ENCODE measurements at places on chromosomes 2 and 18. TPM values are rescaled to one million over a fixed set of nuclear protein-coding genes. Genes with fewer than 3 reads are reported as not detected.

GRCh38 chr2:157831573-157832315 lies 44.4 kb downstream of the ACVR1 start:
- DNase-seq, result no peak

DNA sequence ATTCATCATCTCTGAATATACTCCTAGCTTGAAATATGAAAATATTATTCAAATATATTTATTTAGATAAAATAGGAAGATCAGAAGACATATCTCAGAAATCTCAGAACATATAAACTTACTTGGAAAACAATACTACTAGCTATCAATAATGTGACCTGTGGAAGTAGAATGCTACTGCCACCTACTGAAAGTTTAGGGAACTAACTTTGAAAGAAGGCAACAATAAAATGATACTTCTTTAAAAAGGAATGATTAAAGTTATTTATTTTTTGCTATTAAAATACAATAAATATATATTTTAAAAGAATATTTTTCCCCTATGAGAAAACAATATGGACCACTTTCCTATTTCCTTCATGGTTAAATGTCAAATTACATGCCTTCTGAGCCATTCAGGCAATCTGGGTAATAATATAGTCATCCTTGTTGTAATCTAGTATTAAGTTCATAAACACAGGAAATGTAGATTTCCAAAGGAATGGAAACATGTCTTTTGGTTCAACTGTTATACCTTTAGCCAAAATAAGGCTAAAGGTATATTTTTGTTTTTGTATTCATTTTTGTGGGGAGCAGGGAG lies 26.0 kb downstream of the ACADL start:
- no peak for DNase-seq

- no peak for DNase-seq
Measured at GRCh38 chr2:126494593-126494992, 161.4 kb upstream of the GYPC start.

DNA sequence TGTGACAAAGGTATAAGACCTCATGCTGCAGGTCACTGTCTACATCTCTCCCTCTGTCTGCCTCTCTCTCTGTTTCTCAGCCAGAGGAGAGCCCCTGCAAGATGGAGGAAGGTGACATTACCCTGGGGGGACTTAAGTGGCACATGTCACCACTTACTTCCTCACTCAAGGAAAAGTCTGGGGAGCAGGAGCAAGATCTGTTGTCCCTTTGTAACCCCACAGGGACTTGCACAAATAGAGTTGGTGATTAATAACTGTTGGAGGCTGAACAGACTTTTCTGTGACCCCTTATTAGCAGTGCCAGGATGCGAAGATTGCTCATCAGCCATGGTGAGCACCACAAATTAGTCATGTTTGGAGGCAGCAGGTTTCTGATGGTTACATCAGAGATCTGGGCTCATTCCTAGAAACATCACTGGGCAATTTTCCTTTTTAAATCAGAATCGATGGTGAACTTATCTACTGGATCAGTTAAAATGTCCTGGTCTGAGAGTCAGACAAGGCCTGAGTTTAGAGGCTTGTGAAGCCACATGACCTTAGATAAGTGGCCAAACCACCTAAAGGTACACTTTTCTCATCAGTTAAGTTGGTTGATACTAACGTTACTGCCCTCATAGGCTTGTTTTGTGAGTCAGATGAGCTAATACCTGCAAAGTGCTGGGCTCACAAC lies 81.2 kb upstream of the LTBP1 start:
- DNase-seq, result no peak

DNA sequence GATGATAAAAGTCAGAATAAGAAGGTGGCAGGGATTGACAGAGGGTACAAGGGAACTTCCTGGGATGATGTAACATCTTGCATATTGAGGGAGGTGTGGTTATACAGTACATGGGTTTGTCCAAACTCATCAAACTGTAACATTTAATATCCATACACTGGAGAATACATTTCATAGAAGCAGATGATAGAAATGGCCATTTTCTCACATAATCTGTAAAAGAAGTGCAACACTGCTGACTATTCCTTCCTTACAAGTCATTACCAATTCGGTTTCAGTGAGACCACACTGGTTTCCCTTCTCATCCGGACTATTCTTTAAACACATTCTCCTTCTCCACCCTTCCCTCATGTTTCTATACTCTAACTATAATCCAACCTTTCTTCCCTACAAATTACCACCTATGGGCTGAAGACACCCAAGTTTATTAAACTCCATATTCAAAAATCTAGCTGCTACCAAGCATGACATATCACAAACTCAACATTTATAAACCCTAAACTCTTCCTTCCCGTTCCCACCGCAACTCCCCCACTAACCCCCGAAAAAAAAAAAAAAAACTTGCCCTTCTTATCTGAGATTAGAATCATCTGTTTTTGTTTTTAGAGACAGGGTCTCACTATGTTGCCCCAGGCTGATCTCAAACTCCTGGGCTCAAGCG lies 1.6 kb downstream of the COX7A2L start:
- DNase-seq, result no peak

DNA sequence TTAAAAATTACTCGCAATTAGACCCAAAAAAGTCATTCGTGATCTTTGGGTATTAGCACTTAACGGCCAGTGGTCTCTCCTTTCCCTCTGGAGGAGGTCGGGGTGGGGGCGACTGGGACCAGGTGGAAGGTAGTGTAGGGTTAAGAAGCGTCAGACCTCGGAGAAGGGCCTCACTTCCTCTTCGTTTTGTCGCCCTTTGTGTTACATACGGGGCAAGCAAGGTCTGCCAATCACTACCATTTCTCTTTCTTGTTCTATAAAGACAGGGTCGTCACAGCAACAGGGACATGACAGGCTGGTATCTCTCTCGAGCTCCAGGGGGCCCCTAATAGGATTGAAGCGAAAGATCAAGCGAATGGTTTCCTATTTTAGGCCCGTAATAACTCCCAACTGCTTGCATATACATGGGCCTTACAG lies 136.6 kb downstream of the INSIG2 start:
- DNase-seq, result no peak

DNA sequence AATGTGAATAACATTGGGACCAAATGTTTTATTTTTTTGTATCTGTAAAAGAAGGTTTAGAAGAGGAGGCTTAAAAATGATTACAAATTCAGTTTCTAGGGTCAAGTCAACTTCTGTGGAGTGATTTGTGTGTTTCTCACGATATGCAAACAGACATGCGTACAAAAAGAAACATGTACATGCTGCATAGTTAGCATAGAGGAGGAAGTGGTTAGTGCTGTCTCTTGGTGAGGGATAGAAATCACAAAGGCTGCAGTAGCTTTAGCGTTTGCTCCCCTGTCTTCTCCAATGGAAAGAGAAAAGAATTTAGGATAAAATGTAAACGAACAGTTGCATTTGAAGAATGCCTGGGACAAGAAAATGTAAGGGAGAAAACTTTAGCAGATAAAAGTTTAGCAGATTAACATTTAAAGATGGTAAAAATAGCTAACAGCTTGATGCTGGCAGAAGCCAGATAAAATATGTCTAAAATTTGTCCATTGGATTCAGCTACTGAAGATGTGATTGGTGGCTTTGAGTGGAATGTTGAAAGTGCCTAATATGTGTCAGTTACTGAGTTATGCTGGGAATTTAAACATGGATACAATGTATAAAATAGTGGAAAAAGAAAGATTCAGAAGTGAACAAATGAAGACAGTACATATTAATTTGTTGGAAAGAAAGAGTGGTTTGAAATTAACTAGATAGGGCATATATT lies 44.9 kb downstream of the MALT1 start:
- DNase-seq, result no peak

GRCh38 chr2:182915369-182916326 lies 49.2 kb upstream of the FRZB start:
- no peak for DNase-seq

DNA sequence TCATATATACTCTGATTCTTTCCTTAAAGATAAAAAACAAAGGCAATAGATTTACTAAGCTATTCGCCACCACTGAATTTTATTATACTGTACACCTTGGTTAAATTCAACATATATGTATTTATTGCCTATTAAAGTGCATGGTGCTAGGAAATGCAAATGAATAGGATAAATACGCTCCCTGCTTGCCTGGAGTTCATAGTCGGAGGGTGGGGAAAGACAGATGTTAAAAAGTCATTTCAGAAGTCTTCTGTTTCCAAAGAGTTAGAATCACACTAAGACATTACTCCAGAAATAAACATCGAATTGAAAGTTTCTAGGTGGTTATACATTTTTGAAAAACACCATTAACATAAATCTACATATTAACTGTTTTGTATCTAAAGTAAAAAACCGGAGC lies 19.8 kb downstream of the C1D start:
- no peak for DNase-seq

DNA sequence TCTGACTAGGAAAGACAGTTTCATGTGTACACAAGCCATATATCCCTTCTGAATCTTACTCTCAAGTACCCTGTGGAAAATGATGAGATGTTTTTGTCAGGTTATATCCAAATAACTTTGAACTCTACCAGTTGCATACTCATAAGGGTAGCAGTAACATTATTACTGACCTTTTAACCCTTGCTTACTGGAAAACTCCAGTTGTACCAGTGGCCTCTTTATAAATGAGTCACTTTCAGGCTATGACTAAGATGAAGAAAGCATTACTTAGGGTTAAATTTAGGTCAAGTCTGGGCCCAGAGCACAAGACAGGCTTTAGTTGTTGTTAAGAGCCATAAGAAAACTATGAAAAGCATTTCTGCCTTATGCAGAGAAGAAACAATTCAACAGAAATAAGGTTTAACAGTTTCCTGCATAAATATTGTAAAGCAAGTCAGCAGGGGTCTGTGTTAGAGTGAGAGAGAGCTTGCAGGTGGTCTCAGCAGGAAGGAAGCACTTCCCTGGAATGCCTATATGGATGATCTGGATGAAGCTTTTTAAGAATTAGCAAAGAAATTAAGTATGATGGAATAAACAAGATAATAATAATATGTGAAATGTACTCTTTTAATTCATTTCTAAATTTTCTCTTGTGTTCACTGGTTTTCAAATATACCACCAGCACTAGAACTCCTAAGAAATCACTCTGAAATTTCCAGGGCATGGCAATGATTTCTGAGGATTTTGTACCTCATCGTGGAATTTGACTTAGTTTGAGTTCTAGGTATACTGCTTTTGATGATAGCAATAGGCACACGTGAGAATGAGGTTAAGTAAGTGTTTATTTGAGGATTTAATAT lies 126.6 kb downstream of the UBE2E3 start:
- DNase-seq, result no peak

GRCh38 chr2:26013668-26014067 lies 20.2 kb upstream of the RAB10 start:
- DNase-seq, result no peak

- no peak for DNase-seq
Measured at GRCh38 chr2:203583701-203584100, 48.6 kb upstream of the RAPH1 start.

GRCh38 chr18:22015156-22015555 lies 154.2 kb upstream of the GATA6 start:
- no peak for DNase-seq

- no peak for DNase-seq
Measured at GRCh38 chr2:223918671-223919134, 26.4 kb downstream of the WDFY1 start.

- DNase-seq, result no peak
Measured at GRCh38 chr2:141439524-141439923, 691.3 kb downstream of the LRP1B start.

DNA sequence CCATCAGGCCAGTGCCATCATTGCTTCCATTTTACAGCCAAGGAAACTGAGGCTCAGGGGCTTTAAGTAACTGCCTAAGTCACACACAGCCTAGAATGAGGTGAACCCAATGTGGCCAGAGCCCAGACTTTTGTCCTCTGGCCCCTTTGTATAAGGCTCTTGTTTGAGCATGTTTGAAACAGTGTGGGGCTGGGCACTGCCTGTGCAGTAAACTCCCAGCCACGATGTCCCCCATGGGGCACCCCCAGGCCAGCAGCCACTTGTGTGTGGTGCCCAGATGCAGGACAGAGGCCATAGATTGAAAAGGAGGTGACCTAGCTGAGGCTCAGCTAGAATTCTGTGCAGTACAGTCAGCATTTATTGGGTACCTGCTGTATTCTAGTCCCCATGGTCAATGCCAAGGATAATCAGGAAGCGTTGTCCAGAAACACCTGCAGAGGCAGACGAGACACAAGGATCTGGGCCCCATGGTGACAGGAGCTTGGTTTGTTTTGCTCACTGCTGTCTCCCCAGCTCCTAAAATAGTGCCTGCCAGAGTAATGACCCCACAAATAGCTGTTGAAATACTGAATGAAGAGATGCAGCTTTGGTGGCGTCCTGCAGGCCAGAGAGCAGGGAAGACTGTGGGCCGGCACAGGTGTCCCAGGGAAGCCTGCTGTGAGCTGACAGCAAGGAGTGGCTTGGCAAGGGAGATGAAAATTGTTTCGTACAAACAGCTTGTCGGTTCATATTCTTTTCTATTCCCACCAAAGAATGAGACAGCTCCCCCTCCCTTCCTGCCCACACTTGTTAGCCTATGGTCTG lies 160.7 kb downstream of the LDLRAD4 start:
- no peak for DNase-seq

- DNase-seq, result no peak
Measured at GRCh38 chr2:3107567-3107966, 270.1 kb downstream of the EIPR1 start.

DNA sequence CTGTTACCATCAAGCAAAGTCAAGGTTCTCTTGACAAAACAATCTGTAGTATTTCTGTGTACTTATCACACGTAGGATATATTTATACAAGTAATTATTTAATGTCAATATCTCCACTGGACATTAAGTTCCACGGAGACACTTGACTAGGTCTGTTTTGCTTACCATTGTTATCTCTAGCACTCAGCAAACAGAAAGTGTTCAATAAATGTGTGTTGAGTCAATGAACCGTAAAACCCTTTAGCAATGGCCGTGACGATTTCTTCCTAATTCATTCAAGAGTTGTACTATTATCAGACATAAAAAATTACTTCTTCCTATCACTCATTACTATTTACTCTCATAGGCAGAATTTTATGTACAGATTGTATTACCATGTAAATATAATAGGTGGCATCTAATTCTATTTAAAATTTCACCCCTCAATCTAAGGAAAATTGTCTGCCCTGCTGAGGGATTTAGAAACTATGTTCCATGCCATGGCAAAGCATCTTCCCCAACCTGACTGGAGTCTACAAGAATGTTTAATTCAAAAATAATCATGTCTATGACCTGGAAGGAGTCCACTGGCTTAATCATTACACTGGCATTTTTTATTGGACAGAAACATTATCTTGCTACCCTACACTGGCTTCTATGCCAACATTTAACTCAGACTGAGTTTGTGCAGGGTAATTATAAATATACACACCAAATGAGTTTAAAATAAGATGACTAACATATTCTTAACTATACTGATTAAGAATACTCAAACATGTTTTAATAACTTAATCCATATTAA lies 301.9 kb downstream of the ZEB2 start:
- no peak for DNase-seq

- DNase-seq, result no peak
Measured at GRCh38 chr2:62897187-62897827, 153.3 kb upstream of the OTX1 start.

Gene UGT1A3
- total RNA-seq, result not detected

Gene SLC4A5
- total RNA-seq, result 3.6 TPM

Gene HOXD13
- total RNA-seq, result not detected

Gene PSME4
- total RNA-seq, result 52.6 TPM

Gene GPR39
- not detected for total RNA-seq

Gene CSRNP3
- not detected for total RNA-seq

Gene DSC2
- not detected for total RNA-seq

Measured in activated naive CD8-positive, alpha-beta T cell treated with anti-CD3 and anti-CD28 coated beads, Interleukin-2, amount 10 ng/mL, durations not matched to agents 7 days and 5 days (primary cell).